Mesothelial cell of epicardium (in vitro differentiated cells): ENCODE measurements at places on chromosomes 5 and 9.

GRCh38 chr9:94809778-94810177 lies 83.3 kb downstream of the AOPEP start:
- DNase-seq = no peak

DNA sequence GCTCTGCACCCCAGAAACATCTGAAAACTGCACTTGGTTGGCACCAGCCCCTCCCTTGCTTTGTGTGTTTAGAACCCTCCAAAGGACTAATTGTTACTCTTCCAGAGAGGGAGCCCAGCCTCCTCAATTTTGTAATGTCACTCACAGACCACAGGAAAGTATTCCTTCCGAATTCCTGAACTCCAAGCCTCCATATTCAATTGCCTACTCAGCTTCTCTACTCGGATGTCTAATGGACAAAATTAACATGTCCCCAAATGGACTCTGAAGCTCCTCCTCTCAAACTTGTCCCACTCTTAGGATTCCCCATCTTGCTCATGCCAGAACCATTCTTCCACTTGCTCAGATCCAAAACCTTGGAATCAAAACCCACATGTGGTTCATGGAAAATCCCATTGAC lies 3.9 kb upstream of the TMEM171 start:
- no peak for DNase-seq

DNA sequence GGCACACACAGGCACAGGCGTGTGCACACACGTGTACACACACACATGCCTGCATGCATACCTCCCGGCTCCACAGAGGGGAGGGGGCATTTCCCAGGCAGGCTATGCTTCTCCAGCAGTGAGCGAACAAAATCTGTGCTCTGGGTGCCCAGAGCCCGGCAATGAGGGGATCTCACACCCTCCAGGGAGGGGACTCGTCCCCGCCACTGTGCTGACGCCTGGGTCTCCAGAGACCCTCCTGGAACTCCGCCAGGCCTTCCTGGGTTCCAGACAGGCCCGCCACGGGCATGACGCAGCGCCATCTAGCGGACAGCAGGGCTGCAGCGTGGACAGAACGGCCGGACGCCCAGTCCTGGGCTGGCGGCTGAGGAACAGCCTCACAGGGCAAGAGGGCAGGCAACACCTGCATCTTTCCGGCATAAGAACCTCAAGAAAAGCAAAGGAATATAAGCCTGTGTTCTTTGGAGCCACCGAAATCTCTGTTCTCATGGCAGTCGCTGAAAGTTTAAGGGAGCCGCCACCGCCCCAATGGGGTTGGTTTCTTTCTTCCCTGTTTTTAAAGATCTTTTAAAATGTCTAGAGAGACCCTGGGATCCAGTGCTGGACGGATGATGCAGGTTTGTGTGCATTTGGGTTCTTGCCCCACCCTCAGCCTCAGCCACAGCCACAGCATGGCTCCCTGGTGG lies 135.6 kb upstream of the PPP1R26 start:
- peak; percentile 88 for DNase-seq

GRCh38 chr9:109737295-109737694 lies 42.7 kb upstream of the PALM2AKAP2 start:
- DNase-seq = no peak

DNA sequence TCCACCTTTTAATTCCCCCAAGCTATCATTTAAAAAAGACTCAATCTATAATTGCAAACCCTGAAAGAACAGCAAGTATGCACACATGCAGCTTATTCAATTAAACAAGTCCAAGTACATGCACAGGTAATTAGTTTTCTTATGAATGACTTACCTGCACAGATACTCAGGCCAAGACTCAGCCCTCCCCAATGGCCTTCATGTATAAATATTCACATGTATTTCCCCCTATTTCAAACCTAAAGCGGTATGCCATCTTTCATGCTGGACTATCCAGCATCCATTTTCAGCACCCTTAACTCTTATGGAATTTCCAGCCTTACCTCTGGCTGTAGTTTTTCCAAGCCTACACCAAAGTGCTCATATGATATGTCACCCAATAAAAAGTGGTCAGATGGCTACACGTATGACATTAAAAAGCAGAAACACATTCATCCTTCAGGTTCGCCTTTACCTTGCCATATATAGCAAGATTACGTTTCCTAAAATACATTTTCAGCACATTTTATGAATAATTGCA lies 205.5 kb downstream of the MEF2C start:
- no peak for DNase-seq

DNA sequence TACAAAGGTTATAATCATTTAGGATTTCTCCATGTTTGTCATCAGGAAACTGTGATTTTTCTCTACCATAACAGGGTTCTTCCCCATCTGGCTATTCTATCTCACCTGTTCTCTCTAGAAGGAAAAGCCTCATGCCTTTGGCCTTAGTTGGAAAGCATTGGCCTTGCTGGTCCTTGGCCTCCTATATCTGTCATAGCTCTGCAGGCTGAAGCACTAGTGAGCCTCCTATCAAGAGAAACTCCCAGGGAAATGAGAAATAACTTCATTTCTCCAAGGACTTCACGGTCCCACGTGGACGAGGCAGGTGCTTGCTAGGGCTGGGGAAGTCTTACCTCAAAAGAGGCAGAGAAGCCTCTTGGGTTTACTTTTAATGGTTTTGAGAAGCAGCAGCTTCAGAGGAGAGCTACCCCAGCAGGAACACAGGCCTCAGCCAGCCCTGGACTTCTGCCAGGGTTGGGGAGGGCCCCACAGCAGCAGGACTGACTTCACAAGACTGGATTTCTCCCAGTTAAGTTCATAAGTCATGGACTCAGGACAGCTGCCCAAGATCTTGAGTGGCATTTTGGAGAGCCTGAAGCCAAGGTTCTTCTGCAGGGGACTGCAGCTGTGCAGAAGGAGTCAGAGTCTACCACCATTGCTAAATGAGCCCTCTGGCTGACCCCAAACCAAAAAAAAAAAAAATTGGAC lies 15.8 kb upstream of the PSAT1 start:
- peak; percentile 69 for DNase-seq

DNA sequence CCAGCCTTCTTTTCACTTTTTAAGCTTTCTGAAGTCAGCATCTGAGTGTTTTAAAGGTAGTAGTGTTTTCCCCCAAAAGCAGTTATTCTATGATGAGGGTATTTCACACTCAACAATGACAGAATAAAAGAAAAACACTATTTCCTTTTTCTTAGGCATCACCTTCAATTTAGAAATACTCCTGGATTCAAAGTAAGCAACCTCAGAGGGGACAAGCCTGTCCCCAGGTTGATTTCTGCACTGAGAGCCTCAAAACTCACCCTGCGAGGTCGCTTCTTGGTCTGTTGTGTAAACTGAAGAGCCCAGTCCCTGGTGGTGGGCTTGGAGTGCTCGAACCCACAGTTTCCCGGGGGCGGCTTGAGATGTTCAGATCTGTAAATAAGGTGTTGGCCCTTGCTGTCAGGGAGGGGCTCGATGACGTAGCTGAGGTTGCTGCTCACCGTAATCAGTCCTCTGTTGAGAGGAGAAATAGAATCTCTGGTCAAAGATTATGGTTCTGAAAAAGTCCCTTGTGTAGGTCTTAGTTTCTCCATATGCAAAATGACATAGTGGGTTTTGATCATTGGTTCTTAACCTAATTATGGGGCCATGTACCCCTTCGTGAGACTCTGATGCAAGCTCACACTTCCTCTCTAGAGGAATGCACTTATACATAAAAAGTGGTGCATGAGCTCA lies 55.9 kb downstream of the ADAM19 start:
- no peak for DNase-seq

GRCh38 chr5:99248066-99248465 lies 319.3 kb upstream of the CHD1 start:
- DNase-seq = no peak

GRCh38 chr5:176722757-176723156 lies 75.5 kb downstream of the TSPAN17 start:
- no peak for DNase-seq

- peak; percentile 45 for DNase-seq
Measured at GRCh38 chr9:2157277-2158110, 142.3 kb downstream of the SMARCA2 start.

DNA sequence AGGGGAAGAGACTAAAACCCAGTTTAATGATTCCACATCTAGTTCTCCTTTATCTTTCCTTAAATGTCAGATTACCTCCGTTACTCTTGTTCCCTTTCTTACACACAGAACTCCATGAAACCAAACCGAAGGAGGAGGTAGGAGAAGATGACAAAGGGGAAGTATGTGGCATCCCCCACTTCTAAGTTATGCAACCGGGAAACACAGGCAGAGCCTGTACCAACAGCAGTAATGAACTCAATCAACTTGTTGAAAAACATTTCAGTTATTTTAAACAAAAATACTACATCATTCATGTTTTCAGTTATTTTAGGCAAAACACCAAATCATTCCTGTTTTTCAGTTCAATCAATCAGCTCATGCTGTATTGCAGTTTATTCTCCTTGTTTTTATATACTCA lies 101.8 kb downstream of the PCSK1 start:
- DNase-seq = no peak

- DNase-seq = no peak
Measured at GRCh38 chr5:57749396-57749795, 266.8 kb upstream of the ACTBL2 start.

DNA sequence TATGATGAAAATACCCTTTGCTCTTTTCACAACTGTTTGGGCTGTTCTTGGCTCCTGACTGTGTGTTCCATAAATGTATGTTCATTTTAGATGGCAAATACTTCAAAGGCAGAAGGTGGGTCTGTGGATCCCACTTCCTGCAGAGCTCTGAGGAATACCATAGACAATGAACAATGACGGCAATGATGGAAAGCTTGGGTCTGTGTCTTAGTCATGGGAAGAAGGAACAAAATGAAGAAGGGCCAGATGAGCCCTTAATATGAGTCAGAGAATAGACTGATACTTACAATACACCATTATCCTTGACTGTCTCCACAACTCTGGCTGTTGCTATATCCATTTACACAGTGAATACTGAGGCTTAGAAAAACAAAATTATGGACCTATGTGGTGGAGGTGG lies 126.0 kb downstream of the SLIT3 start:
- no peak for DNase-seq

DNA sequence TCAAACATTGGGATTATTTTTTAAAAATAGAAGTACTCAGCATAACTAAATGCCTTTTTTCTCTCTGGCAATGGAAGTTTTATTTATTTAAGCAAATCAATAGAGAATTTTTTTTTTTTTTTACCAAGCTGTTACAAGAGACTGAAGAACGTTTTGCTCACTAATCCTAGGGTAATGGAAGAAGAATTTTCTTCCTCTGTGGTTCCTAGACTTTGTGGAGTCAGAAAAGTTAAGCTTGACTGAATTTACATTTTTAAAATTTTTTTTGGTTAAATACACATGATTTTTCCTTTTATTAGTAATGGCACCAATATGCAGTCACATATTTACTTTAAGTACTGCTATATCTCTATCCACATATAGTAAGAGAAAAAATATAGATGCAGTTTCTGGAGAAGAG lies 189.8 kb downstream of the PCSK1 start:
- no peak for DNase-seq

DNA sequence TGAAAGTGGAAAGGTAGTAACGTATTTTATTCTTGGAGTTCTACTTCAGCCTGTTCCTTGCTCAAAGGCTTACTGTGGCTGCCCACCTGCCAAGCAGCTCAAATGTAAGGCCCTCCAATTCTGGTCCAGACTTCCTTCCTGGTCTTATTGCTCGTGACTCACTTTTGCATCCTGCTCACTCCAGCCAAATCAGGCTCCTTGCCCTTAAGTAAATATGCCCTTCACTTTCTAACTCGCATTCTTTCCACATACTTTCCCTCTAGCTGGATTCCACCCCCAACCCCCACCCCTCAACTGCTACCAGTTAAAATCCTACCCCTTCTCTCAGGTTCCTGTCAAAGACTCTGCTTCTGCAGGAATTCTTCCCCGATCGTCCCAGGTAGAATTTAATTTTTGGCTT lies 96.6 kb downstream of the GALNT10 start:
- no peak for DNase-seq

DNA sequence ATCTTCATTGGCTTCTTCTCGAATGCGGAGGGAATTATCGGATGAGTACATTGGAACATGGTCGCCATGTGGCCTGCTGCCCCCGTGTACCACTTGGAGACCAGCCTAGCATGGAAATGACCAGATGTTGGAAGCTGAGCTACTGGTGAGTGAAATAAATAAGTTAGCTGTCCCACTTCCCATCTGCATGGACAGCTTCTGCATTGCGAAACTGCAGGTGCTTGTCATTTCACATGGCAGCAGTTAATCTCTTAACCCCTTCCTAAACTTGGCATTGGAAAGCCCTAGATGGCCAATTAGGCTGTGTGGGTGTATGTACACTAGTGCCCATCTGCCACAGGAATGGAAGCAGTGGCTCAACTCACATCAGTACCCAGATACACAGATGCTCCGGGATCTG lies 246.6 kb upstream of the IL12B start:
- DNase-seq = no peak

- DNase-seq = no peak
Measured at GRCh38 chr5:9157020-9157419, 388.9 kb downstream of the SEMA5A start.
